ENCODE measurements at places on chromosomes 2 and 18.

- DNase-seq = no peak
These were observed 1.9 kb downstream of the PSMA8 start for GRCh38 chr18:26135548-26135947.

- no peak for DNase-seq
These were observed 79.3 kb downstream of the TGFA start for GRCh38 chr2:70474256-70474848.

DNA sequence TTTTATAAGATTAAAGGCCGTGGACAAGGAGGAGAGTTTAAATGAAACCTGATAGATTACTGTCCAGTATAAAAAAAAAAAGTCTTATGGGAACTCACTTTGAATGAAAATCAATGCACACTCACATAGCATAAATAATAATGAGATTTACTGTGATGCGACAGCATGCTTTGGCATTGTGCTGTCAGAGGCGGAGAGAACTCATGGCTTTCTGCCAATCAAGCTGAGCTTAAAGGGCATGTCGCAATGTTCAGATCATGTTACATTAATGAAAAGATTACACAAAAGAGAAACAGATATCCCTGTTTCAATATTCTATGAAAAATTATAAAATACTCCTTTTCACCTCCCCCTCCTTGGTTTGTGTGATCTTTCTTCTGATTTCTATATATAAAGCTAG lies 310.8 kb downstream of the ERBB4 start:
- DNase-seq = peak; percentile 85

- no peak for DNase-seq
These were observed 27.3 kb upstream of the MLPH start for GRCh38 chr2:237459741-237460174.

GRCh38 chr18:12879840-12880540 lies 4.0 kb downstream of the PTPN2 start:
- no peak for DNase-seq

- DNase-seq = no peak
These were observed 112.8 kb downstream of the ADCYAP1 start for GRCh38 chr18:1017227-1018058.

DNA sequence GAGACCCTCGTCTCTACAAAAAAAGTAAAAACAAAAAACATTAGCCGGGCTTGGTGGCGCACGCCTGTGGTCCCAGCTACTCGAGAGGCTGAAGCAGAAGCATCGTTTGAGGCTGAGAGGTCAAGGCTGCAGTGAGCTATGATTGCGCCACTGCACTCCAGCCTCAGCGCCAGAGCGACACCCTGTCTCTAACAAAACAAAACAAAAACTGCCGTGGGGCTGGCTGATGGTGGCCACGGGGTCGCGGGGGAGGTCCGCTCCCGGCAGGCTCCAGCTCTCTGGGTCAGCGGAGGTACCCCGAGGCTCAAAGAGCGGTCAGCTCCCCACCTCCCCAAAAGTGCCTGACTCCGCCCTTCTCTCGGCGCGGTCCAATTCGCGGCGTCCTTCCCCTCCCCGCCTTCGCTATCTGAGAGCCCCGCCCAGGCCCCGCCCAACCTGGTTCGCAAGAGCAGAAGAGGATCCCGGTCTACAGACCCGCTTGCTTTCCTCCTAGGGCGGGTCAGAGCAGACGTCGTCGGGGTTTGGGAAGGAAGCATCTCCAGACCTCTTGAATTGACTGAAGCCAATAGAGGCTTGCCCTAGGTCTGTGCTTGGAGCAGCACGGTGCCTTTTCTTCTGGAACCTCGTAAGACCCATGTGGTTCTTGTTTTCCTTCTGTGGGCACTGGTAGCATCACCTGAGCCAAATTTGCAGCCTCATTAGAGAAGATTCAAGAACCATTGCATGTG lies 7.8 kb downstream of the RAX start:
- peak; percentile 18 for DNase-seq

DNA sequence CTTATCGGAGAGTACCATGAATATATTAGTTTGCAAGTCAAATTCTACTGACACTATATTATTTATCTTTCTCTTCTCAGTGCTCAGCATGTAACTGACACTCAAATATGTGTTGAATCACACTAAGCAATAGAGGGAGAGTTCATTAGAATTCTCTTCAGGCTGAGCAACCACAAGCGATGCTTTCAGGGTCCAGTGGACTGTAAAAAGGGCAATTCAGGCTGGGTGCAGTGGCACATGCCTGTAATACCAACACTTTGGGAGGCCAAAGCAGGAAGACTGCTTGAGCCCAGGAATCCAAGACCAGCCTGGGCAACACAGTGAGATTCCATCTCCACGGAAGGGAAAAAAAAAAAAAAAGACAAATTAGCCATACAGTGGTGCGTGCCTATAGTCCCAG lies 16.3 kb downstream of the PDE6D start:
- DNase-seq = no peak

DNA sequence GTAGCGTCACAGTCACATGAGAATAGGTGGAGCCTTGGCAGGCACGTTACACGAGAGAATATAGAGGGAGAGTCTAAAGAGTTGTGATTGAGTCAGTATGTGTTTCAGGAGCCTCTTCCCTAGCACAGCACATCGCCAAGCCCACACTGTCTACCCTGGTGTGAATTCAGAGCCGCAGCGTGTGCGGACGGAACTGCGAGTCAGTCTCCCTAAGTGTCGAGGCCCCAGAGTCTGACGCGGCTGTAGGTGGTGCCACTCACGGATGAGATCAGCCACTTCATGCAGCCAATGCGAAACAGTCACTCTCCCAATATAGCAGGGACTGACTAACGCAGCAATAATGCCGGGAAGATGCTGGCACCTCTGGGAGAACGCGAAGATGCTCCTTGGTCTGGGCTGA lies 587.3 kb upstream of the ID2 start:
- no peak for DNase-seq

DNA sequence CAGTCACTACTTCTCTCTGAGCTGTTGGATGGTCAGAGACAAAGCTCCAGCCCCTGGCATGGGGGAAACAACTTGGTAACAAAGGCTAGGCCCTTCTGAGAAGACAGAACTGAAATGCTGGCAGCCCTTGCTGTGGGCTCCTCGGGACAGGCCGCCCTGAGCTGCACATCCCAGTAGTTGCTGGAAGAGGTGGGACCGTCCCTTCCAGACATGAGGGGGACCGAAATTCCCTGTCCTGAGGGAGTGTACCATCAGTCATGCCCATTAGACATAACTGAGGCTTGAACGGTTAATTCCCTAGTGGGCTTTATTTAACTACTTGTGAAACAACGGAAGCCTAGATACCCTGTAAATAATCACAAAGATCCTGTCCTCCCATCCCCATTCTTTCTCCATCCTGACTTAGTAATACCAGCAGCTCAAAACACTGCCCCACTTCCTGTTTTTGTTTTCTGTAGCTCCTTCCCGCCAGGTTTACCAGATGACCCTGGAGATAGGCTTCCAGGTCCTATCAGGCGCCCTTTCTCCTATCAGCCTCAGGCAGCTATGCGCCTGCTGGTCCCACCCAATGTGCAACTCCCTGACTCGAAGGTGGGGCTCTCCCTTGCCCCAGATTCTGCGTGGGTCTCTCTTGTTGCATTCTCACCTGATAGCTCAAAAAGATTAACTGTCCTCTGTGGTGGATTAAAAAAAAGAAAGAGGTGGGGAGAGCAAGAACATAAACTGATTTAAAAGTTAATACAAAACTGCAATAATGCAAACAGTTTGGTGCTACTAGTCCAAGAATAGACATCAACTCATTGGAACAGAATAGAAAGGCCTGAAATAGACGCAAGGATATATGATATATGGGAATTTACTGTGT lies 37.0 kb upstream of the NT5DC4 start:
- DNase-seq = no peak

DNA sequence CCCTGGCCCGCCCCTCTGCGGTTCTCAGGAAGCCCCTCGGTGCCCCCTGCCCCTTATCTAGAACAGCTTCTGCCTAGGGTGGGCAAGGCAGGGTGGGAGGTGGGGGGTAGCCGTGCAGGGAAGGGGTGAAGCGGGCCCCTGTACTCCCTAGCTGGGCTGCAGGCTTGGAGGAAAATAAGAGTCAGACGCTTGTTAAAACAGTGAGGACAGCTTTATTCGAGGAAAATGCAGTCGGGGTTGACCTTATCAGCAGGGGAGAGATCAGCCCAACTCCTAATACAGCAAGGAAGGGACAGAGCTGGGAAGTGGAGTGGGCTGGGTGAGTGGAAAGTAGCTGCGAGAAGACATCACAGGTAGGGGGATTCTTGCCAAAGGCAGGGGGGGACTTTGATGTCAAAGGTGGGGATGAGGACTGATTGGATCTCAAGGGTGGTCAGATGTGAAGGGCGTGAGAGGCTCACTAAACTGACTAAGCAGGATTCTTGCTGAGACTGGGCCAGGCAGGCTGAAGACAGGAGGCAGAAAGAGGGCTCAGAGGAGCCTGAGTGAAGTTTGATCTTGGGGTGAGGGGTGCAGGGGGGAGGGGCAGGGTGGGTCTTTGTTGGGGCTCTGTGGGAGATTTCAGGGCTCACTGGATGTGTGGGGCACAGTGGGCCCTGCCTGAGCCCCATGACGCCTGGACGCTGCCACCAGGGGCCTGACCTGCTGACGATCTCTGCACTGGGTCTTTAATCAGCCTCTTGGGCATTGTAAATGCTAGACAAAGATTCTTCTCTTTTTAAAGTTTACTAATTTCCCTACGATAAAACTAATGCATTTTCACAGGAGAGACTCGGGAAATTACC lies 29.9 kb downstream of the HPCAL1 start:
- DNase-seq = no peak

- no peak for DNase-seq
These were observed 79.5 kb upstream of the YWHAQ start for GRCh38 chr2:9710311-9710710.

DNA sequence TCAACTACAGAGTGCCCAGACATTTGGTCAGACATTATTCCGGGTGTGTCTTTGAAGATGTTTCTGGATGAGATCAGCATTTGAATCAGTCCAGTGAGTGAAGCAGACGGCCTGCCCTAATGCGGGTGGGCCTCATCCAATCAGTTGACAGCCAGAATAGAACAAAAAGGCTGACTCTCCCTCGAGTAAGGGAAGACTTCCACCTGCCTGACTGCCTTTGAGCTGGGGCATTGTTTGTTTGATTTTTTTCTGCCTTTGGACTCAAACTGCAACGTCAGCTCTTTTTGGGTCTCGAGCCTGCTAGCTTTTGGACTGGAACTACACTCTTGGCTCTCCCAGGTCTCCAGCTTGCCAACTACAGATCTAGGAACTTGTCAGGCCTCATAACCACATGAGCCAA lies 111.7 kb upstream of the AGAP1 start:
- no peak for DNase-seq

DNA sequence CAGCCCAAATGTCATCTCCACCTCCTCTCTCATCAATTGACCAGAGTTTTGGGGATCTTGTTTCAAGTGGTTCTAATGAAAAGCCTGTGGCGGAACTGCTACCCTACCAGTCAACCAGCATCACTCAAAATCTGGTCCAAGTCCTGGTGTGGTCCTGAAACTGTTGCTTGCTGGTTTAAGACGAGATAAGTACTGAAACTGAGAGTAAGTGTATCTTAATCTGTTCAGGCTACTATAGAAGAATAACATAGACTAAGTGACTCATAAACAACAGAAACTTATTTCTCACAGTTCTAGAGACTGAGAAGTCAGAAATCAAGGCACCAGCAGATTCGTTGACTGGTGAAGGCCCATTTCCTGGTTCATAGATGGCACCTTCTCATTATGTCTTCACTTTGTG lies 879 bp upstream of the GALNT5 start:
- DNase-seq = no peak

GRCh38 chr2:66547887-66548286 lies 113.0 kb downstream of the MEIS1 start:
- no peak for DNase-seq

GRCh38 chr18:46711444-46711863 lies 45.4 kb downstream of the ST8SIA5 start:
- peak; percentile 54 for DNase-seq

- no peak for DNase-seq
These were observed 47.1 kb downstream of the ANKMY1 start for GRCh38 chr2:240510513-240511210.
